ENCODE measurements at places on chromosomes 3 and 15.

- H3K27ac ChIP-seq, result peak overlapping the region; percentile 80
- no peak overlapping the region for H3K4me3 ChIP-seq
- no peaks in the 10 kb centered on the region for H3K27me3 ChIP-seq
Observed at GRCh38 chr3:119637679-119638477, 22.5 kb downstream of the POPDC2 start.

DNA sequence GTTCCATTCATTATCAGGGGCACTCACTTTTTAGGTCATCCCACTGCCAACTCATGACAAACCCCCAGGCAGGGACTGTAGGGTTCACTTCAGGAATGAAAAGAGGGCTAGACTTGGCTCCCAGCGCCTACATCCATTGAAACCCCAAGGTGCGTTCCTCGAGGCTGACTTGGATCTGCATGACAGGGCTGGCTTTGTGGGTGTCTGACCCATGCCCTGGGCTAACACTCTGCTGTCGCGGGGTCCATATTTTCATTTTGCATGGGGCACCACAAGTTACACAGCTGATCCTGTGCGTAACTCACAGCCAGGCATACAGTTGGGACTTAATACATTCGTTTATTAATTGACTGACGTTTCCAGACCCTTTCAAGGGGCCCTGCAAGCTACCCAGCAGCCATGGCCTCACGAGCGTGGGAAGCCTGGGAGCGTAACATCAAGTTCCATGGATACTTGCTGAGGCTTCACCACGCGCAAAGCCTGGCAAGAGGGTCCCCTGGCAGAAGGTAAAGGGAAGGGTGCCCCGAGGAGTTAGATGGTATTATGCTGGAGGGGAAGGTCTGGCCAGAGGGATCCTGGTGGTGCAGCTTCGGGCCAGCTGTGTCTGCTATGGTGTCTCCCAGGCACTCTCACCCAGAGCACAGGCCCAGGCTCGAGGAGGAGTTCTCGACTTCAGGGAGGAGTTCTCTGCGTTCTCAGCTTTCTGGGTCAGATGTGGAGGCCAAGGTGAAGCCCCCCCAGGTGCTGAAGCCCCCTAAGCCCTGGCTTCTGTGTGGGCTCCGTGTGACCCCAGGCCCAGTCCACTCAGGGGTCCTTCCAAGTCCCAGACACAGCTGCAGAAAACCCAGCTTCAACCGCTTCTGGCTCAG is 85.4 kb downstream of the ADAMTS17 start:
- H3K27me3 ChIP-seq, result no peaks in the 10 kb centered on the region
- no peak overlapping the region for H3K4me3 ChIP-seq
- H3K4me1 ChIP-seq, result no peaks in the 10 kb centered on the region
- no peak overlapping the region for H3K27ac ChIP-seq
- no peak for DNase-seq

DNA sequence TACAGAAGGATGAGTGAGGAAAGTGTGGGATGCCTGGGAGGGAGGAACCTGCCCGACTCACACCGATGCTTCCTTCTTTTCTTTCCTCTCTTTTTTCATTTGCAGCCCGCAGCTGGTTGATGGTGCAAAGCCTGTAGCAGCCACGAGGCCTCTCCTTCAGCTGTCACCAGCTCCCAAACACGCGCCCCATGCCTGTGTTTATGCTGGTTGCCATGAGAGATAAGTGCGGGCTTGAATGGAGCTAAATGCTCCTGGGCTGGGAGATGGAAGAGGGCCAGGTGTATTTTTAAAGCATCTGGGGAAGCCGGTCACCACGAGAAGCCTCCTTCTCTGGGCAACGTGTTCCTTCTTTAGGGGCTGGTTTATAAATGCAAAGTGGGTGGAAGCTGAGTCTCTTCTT is 9.3 kb downstream of the COLQ start:
- H3K27ac ChIP-seq, result no peak overlapping the region
- no peaks in the 10 kb centered on the region for H3K4me1 ChIP-seq
- no peaks in the 10 kb centered on the region for H3K36me3 ChIP-seq
- no peaks in the 10 kb centered on the region for H3K27me3 ChIP-seq

DNA sequence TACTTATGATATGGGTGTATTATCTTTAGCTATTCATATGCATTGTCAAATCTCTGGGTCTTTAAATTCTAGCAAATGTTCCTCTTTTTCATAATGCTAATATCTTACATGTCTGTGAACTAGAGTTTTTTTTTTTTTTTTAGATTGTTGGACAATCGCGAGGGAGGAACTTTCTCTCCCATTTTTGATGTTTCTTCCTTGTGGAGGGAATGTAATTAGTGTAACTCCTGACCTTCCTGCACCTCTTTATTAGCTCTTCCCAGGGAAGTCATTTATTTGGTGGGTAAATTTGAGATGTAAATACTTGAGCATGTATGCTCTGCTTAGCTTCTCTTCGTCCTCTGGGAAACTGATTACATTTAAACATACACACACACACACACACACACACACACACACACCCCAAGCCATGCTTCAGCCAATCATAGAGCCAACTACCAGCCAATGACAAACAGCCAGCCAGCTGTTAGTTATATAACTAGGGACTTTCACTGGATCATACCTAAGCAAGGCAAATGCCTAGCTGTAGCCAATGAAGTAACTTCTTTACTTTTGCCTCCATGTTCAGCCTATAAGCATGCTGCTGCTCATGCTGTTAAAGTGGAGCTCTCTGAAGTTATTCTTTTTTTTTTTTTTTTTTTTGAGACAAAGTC is 8.3 kb upstream of the USP8 start:
- H3K27me3 ChIP-seq, result no peaks in the 10 kb centered on the region
- no peaks in the 10 kb centered on the region for H3K36me3 ChIP-seq
- H3K4me3 ChIP-seq, result no peak overlapping the region
